T-cell (primary cell): ENCODE measurements at places on chromosomes 2 and 18.

- no peak for DNase-seq
Observed at GRCh38 chr2:152651834-152652233, 65.4 kb downstream of the PRPF40A start.

GRCh38 chr2:212028798-212029394 lies 509.7 kb downstream of the ERBB4 start:
- DNase-seq = no peak

DNA sequence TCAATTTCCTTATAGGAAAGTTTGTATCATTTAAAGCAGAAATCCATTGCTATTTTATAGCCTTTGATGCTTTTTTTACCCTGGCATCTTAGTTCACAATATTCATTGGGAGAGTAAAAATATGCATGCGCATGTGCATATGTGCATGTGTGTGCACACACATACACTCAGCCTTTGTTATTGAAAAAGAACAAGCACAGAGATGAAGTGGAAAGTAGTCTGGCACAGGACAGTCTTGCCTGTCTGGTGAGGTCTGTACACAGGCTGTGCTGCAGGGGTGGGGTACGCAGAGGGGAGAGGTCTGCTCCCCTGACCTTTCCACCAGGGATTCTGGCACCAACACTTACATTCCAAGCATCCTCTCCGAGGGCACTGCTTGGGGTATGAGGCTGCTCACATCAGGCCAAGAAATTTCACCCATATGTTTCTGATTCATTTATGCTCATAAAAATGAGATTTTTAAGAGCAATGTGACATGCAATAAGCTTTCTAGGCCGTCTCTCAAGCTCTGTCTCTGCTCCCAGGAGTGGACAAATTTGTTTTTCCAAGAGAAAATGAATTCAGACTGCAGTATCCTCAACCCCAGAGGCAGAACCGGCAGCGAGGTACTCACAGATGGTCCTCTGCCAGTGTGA lies 237.2 kb downstream of the INSIG2 start:
- DNase-seq = no peak

DNA sequence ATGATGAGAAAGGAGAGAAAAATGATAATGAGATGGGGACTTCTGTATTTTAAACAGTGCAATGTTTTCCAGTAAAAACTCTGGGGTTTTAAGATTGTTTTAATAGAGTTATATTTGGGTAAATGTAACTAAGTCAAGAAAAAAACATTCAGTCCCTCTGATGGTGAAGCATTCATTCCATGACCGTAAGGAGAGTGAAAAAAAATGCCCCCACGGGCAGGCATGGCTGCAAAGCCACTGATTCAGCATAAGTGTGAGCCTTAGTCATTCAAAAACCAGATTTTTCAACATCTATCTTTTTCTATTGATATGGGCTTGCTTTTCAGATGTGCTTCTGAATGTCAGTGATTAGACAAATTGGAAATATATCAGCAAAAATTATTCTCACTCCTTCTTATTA lies 957.8 kb downstream of the SLC4A3 start:
- DNase-seq = no peak

GRCh38 chr2:42523341-42523740 lies 29.6 kb upstream of the KCNG3 start:
- peak; percentile 1 for DNase-seq

DNA sequence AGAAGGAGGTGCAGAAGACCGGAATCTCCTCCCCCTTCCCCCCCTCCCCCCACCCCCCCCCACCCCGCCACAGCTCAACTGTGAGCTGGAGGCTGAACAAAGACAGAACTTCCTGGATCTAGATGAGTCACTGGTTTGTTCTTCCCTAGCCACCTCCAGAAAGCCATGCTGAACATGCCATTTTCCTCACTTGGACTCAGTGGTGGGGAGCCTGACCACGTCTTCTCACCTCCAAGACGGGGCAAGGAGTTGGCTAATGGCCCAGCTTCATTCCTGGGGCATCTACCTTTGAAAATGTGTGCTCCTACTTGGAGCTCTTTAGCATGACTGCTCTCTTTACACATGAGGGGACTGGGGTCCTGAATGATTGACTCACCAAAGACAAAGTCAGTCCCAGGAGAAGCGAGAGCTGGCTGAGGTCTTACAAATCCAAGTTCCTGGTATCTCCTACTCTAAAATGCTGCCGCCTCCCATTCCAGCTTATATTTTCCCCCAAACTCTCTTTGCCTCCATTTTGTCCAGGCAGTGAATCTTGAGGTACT lies 22.6 kb upstream of the FZD5 start:
- no peak for DNase-seq

DNA sequence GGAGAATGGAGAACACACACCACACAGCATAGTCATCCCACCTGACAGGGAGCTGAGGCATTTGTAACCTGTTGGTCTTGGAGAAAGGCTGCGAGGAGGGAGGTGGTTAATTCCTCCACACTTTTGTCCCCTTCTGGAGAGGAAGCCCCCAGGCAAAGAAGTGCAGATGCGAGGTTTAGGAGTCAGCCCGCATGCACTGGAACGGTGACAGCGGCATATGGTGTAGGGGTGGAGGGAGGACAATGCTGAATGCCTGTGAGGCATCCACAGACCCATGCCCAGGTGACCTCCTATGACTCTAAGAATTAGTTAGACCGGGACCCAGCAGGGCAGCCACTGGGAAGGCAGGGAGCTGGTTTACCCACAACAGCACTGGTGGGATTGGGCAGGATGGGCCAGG lies 12.2 kb downstream of the SPATA3 start:
- DNase-seq = no peak

GRCh38 chr2:191657977-191658376 lies 20.0 kb upstream of the NABP1 start:
- no peak for DNase-seq

- DNase-seq = no peak
Observed at GRCh38 chr2:172484253-172484652, 56.9 kb downstream of the ITGA6 start.

GRCh38 chr2:45070113-45070652 lies 60.9 kb upstream of the SIX2 start:
- DNase-seq = no peak

GRCh38 chr2:70724366-70724765 lies 43.6 kb downstream of the ADD2 start:
- no peak for DNase-seq

DNA sequence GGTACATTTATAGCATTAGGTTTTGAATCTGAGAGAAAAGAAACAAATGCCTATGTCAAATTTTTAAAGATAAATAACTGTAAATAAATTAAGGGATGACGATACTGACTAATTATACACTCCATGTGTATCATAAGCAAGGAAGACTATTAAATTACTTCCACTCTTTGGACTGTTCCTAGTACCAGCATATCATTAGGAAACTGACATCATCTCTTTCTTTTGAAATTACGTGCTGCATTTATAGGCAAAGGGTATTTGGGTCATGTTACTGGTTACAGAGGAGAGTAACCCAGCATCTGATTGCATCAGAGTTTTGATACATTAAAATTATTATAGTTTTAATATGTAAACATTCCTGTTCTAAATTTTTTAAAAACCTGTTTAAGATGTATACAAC lies 309.7 kb downstream of the XIRP2 start:
- DNase-seq = no peak

GRCh38 chr2:238169708-238170251 lies 11.0 kb downstream of the ERFE start:
- no peak for DNase-seq

- no peak for DNase-seq
Observed at GRCh38 chr2:98448441-98449145, 3.9 kb downstream of the INPP4A start.

DNA sequence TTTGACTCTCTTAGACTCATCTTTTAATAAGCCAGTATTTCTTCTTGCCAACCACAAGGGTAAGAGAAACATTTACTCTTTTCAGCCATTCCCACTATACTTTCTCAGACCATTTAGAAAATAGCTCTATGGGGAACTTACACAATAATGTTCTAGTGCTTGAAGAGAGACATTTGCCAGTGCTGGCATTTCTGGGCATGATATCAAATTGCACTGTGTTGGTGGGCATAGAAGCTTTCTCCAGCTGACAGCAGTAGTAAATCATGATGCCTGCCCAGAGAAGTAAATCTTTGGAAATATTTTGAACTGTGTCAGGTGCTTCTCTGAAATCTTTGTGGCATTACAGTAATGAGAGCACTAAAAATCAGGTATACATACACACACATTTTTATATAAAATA lies 346.6 kb downstream of the CBLN2 start:
- no peak for DNase-seq

GRCh38 chr2:195317550-195317949 lies 339.5 kb upstream of the SLC39A10 start:
- DNase-seq = no peak

DNA sequence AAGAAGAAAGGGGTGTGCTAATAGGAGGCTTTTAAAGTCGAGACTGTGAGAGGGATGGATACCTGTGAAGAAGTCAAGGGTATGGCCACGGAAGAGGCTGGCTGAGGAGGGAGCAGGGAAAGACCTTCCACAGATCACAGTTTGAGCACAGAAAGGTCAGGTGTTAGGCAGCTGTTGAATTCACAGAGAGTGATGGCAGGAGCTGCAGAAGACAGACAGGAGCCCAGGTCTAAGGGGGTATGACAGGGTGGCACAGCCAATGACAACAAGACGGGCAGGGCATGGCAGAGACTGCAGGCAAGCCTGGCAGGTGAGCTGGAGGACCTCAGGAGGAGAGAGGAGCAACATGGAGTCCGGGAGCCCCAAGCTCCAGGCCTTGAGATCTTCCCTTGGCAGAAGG lies 163.1 kb downstream of the LAMA1 start:
- DNase-seq = no peak

- no peak for DNase-seq
Observed at GRCh38 chr18:48886520-48887293, 64.1 kb downstream of the SMAD7 start.

- DNase-seq = no peak
Observed at GRCh38 chr2:197031803-197032202, 105.3 kb upstream of the PGAP1 start.
